ENCODE measurements at places on chromosomes 11 and 22.

DNA sequence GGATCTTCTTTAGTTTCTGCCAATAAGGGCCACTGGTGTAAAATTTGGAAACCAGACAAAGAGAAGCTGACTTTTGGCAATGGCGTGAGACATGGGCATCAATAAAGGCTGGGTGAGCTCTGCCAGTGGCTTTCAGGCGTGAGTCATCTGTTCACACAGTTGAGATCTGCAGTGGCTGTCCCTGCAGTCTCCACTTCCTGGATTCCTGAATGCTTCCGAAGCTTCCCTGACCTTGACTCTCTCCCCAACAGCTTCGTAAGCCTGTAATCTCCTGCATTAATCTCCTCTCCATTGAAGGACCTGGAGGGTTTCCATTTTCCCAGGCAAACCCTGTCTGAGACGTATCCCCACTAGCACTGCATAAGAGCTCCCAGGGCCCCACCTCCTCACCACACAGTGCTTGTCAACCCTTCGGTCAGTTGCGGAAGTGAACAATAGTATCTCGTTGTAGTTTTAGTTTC lies 574.7 kb downstream of the TBC1D22A start:
- no peak for DNase-seq

DNA sequence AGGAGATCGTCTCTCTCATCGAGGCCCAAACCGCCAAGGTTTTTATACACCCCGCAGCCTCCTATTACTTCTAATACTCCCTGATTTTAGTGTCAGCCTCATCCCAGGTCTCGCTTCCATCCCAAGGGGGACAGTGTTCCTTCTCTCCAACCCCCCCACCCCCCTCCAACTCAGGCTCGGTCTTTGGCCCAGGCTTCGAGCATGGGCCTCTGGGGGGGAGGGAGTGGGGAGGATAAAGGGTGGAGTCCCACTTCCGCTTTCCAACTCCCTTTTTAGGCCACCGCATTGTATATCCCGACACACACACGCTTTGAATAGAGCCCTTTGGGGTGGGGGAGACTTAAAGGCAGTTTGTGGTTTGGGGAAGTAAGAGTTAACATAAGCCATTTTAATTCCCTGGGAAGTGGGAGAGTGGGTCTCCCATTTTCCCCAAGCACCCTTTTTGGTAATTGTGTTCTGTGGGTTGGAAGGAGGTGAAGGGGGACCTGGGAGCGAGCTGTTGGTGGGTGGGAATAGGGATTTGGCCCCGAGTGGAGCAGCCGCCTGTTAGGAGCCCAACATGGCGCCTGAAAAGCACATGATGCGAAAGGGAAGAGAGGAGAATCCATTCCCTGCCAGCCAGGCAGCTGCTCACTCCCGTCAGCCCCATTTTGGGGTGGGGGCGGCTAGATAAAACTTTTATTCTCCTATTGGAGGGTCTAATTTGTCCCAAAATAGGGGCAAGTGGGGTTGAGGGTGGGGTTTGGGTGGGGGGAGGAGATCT lies 844 bp downstream of the PCF11 start:
- peak; percentile 67 for DNase-seq

- no peak for DNase-seq
Measured at GRCh38 chr22:49923445-49923844, 5.0 kb downstream of the CRELD2 start.

- no peak for DNase-seq
Measured at GRCh38 chr11:125338886-125339811, 156.9 kb downstream of the FEZ1 start.

DNA sequence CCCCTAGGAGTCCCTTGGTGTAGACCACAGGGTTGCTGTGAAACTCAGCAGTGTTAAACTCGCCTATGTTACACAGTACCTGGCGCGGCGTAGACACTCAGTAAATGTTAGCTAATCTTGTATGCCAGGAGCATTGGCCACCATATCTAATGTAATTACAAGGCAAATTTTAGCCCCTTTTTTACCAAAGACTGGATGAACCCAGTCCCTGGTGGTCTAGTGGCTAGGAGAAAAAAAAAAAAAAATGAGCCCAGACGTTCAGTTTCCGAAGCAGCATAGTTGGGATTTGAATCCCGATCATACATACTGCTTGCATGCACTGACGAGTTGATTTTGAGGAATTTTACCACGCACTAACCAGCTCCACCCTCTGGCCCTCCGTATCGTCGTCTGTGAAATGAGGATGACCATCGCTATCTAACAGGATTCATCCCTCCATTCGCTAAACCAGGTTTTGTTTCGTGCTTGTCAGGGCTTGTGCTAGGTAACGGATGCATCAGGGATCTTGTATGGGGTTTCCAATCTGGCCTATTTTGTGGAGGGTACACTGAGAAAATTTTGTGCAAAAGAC lies 688 bp downstream of the PTS start:
- DNase-seq = no peak

DNA sequence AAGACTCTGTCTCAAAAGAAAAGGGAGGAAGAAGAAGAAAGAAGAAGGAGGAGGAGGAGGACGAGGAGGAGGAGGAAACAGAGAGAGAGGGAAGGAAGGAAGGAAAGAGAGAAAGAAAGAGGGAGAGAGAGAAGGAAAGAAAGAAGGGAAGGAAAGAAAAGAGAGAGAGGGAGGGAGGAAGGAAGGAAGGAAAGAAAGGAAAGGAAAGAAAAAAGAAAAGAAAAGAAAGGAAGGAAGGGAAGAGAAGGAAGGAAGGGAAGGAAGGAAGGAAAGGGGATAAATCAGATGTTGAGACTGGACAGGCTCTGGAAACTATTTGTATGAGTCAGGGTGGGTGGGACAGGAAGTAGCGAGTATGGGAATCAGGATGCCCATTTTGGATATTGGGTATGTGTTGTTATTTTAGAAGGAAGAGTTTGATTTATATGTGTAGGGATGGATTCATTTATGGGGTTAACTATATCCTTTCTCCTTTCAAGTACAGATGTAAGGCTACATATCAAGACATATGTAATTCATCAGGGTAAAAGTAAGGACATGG lies 6.0 kb upstream of the RPL3 start:
- no peak for DNase-seq

DNA sequence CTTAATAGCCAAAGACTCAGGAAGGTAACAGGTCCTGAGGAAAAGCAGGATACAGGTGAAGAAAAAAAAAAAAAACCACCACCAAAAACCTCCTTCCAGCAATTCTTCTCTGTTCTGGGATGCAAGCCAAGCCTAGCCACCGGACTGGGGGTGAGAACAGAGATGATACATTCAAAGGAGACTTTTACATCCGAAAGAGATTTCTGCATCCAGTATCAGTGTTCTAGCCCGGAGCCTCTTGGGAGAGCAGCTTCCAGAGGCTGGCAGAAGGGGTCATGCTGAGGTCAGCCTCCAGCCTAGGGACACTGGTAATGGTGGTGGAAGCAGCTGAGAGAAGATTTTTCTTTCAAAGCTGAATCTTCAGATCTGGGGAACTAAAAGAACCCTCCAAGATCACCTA lies 76.2 kb downstream of the KCNC1 start:
- DNase-seq = no peak

GRCh38 chr11:109747839-109748238 lies 325.8 kb downstream of the C11orf87 start:
- no peak for DNase-seq

GRCh38 chr22:30301995-30302809 lies 12.9 kb upstream of the CASTOR1 start:
- DNase-seq = no peak

DNA sequence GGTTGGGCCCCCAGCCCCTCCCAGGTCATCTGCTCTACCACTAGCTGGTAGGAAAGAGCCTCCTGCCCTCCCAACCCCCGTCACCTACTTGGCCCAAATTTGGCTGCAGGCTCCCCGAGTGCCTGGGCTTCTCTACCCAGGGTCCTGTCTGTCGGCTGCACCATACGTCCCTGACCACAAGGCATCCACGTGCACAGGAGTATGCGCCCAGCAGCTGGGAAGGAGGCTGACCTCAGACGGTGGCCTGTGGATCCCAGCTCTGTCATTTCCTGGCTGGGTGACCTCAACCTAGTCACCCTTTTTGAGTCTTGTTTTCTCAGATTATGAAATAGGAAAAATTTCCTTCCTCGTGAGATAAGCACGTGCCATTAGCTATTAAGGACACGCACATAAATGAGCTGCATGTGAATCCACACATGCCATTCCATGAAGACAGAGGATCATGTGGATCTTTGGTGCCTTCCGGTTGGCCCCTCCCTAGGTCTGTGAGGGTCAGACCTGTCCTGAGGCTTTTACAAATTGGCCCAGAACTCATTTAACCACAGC lies 13.7 kb downstream of the CYB561A3 start:
- DNase-seq = no peak

GRCh38 chr11:7599209-7599608 lies 74.1 kb downstream of the CYB5R2 start:
- DNase-seq = no peak

All from stimulated activated CD8-positive, alpha-beta memory T cell treated with anti-CD3 and anti-CD28 coated beads, Interleukin-4, amount 100 ng/mL, for 48 hours (primary cell).